ENCODE measurements at places on chromosomes 12 and 14. TPM values are rescaled to one million over a fixed set of nuclear protein-coding genes. Genes with fewer than 3 reads are reported as not detected.

REP15 gene
- 0.78 TPM for total RNA-seq

FAM186B gene
- 0.07 TPM for total RNA-seq

ACOT6 gene
- total RNA-seq: 0.28 TPM

NRIP2 gene
- not detected for total RNA-seq

VDR gene
- total RNA-seq: 16.8 TPM

AQP2 gene
- total RNA-seq: not detected

Data from airway epithelial cell (primary cell).